ENCODE measurements at places on chromosomes 5 and 9.

DNA sequence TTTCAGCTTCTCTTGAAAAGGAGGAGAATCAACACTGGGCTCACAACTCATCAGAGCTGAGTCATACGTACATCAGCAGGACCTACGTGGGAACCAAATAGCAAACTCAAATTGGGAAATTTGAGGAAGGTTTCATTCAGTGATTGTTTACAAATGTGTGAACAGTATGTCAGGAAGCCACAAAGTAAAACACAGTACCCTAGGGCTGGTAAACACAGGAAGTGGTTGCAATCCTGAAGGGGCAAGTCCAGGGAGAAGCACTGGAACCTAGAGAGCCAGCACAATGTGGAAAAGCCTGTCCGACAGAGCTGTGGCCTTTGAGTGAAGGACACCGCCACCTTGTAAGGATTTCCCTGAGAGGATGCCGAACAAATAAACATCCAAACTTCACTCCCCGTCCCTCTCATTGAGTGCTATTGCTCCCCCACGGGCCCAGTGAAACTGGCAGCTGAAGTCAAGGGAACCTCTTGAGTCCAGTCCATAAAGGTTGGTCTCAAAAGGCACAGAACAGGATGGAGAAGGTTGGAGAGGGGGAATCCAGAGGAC lies 26.7 kb upstream of the RICTOR start:
- DNase-seq = peak; percentile 67

DNA sequence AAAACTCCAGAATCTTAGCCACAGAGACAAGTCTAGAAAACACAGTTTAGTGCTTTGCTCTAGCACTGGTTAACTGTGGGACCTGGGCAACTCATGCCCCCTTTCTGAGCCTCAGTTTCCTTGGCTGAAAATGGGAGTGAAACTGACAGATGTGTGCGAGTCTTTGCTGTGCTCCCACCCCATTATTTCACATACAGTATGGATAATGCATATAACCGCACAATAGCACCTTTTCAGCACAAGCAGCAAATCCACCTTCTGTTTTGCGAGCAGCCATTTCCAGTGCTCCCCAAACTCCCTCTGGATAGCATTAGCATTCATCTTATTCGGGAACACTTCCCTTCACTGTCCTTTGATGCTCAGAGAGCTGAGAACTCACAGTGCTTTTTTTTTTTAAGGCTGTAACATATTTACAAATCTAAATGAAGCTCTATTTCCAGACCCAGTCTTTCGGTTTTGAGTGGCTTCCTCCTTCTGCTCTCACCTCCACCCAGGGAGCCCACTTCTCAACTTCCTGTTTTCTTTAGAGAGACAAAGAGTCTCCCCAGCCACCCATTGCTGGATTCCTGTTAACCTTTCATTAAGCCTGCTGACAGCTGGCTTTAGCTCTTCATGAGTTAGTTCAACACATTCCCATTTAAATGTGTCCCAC lies 49.2 kb downstream of the TIMD4 start:
- DNase-seq = no peak

GRCh38 chr5:171453056-171453725 lies 33.7 kb downstream of the FGF18 start:
- DNase-seq = no peak

GRCh38 chr5:11385251-11385900 lies 518.9 kb downstream of the CTNND2 start:
- no peak for DNase-seq

GRCh38 chr9:114499528-114499927 lies 5.7 kb downstream of the WHRN start:
- DNase-seq = no peak

All from fibroblast of skin of left biceps (primary cell).